ENCODE measurements at places on chromosomes 6 and 20.

DNA sequence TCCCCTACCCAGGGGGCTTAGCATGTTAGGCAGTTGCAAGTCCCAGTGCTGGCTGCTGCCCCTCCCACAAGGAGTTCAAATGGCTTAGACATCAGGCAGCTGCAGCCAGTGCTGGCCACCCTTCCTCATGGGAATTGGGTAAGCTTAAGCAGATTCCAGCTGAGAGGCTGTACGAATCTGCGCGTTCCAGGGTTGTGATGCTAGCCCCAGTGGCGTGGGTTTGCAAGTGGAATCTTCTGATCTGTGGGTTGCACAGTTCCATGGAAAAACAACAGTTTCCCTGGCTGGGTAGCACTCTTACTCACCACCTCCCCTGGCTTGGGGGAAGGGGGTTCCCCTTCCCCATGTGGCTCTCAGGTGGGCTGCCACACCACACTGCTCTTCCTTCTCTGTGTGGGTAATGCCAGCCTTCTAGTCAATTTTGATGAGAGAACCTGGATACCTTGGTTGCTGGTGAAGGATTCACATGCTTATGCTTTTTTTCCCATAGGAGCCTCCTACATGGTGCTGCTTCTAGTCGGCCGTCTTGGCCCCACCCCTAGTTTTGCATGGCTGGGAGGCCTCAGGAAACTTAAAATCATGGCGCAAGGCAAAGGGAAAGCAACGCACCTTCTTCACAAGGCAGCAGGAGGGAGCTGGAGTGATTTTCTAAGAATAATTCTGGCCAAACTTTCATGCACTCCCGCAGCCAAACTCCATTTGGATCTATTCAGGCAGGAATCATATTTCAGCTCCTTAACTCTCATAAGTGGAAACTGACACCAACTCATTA, 13.0 kb downstream of the DYNLT2 start:
- no peak for DNase-seq

- DNase-seq, result peak; percentile 23
These were observed 2.2 kb downstream of the BRD2 start for GRCh38 chr6:32970413-32971241.

GRCh38 chr6:163232015-163232523, 182.4 kb upstream of the QKI start:
- DNase-seq, result no peak

GRCh38 chr6:12147557-12148316, 135.6 kb downstream of the HIVEP1 start:
- DNase-seq, result no peak

DNA sequence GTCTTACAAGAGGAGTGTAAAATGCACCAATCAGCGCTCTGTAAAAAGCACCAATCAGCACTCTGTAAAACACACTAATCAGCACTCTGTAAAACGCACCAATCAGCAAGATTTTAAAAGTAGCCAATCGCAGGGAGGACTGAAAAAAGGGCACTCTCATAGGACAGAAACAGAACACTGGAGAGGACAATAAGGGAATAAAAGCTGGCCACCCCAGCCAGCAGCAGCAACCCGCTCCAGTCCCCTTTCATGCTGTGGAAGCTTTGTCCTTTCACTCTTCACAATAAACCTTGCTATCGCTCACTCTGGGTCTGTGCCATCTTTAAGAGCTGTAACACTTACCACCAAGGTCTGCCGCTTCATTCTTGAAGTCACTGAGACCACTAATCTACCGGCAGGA, 1.7 kb upstream of the AIG1 start:
- DNase-seq, result no peak

DNA sequence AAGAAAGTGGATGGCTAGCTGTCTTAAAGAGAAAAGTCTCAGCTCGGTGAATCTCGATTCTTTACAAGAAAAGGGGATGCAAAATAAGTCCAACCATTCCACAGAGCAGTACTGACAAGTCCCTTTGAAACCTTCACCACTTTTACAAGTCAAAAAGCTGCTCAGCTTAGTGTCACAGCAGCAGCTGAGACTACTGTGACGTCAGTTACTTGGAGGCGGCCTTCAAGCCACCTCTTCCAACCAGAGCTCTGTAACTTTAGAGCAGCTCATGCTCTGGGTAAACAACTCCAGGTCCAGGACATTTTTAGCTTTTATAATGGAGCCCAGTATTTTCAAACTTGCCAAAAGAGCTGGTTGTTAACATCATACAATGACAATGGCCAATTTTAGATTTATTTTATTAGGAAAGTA, at the start of gene KIAA0408:
TSS of gene KIAA0408 (minus strand) at position 159 of the 411 bp plus-strand sequence. CDS start 5,408 bp downstream, outside the sequence.
- no peak for DNase-seq

- no peak for DNase-seq
These were observed 918 bp upstream of the TRIM38 start for GRCh38 chr6:25961619-25962148.

DNA sequence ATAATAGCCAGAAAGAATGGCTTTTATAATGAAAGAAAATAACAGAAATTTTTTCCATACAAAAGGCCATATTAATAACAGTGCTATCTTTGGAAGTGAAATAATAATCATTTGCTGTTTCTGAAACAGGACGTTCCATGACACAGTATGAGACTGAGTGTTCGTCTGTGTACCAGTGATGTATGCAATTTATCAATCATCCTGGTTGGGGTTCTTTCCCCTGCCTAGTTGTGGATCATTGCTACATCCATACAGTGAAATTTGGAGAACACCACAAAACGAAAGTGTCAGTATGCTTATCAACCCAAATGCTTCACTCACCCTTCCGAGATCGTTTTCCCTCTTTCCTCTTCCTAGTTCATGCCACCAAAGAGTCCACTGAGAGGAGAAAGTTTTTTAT, 151.4 kb upstream of the PRDM1 start:
- DNase-seq, result no peak

GRCh38 chr6:153980171-153980570, 58.9 kb upstream of the OPRM1 start:
- DNase-seq, result no peak

- DNase-seq, result no peak
These were observed 848.5 kb upstream of the MAN1A1 start for GRCh38 chr6:120198033-120198432.

DNA sequence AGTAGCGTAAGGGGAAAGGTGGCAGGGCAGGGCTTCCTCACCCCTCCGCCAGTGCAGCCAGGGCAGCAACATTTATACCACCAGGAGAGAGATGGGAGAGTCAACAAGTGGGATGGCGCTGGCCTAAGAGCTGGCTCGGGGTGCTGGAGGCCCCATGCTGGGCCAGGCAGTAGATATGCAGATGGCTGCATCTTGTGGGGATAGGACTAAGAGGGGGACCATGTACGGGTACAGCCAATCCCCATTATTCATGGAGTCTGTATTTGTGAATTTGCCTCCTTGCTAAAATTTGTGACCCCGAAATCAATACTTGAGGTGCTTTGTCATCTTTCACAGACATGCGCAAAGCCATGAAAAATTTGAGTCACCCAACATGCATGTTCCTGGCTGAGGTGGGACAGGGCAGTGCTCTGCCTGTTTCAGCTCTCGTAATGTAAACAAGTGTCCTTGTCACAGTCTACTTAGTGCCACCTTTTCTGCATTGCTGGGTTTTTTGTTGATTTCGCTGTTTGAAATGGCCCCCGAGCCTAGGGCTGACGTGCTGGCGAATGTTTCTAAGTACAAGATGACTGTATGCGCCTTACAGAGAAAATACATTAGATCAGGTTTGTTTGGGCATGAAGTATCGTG, 27.5 kb upstream of the TAF8 start:
- no peak for DNase-seq

- no peak for DNase-seq
These were observed 115.1 kb downstream of the UNC5CL start for GRCh38 chr6:40923880-40924279.

- DNase-seq, result no peak
These were observed 134.6 kb upstream of the CCN2 start for GRCh38 chr6:132085731-132086130.

DNA sequence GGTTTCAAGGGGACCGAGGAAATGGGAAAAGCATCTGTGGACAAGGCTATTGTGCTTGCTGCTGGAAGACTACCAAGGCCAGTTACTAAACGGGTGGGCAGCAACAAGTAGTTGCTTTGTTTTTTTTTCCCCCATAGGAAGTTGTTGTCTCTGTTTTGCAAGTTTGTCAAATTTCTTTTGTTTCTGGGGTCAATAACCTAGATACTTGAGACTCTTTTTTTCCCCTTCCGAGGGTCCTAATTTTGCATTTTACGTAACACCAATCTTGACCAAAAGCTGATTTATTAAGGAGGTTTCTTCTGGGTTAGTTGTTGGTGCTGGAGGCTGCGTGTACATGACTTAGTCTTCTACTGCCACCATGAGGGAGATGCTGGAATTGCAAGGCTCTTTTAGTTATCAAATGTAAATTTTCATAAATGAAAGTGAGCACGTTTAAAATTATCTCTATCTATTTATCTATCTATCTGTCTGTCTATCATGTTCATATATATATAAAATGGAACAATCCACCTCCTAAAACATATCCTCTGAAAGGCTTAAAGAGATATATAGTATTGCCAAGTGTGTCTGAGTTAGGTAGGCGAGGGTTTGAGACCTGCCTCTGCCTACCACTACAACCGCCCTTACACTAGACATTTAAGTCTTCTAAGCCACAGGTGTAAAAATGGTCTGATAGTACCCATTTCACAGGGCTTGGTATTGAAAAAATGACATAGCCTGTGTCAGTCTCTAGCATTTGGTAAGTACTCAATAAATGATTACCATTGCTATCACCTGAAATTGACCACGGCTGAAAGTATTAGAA, 60.2 kb downstream of the GCLC start:
- peak; percentile 40 for DNase-seq

- no peak for DNase-seq
These were observed 42.7 kb downstream of the IRAK1BP1 start for GRCh38 chr6:78910010-78910409.

DNA sequence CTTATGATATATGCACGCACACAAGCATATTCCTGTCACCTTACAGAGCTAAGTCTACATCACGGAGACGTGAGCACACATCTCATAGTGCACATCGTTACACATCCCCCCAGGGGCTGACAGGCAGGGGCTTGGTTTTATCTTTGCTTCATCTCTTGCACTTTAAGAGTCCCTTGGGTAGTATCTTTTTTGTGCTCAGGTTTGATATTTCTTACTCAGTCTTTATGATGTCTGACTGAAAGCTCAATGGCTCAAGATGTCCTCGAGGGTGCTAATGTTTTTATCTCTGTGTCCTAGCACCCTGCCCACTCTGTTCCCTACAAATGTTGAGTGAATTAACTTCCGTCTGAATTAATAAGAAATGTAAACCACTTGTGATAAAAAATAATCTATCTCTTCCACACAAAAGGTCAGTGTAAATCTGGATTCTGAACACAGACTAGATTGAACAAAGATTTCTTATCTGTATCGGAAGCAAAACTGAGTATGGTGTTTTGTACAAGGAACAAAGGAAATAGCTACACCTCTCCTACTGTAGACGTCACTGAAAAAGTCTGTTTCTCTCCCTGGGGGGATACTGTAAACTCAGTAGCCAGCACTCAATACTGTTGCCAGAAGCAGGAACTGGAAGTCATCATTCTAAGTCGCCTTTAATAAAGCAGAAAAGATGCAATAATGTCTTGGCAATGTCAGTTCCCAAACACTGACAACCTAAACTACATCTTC, 195.1 kb downstream of the PRKN start:
- no peak for DNase-seq

DNA sequence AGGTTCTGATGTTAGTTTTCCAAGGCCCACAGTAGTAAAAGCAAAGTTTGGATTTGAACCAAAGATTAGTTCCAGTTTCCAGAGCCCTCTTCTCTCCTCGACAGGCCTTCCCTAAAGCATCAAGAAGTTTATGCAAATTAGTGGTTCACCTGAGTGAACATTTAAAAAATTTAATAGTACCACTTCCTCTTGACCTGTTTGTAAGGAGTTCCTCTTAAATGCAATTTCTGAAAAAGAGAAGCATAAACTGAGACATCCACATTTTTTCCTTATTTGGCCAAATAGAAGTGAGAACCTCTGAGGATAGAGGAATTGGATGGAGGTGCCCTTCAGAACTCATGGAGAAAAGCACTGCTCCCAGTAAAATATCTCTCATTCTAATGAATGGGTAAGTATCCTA, 1.2 kb upstream of the DSE start:
- no peak for DNase-seq
